ENCODE measurements at places on chromosomes 5 and 9.

DNA sequence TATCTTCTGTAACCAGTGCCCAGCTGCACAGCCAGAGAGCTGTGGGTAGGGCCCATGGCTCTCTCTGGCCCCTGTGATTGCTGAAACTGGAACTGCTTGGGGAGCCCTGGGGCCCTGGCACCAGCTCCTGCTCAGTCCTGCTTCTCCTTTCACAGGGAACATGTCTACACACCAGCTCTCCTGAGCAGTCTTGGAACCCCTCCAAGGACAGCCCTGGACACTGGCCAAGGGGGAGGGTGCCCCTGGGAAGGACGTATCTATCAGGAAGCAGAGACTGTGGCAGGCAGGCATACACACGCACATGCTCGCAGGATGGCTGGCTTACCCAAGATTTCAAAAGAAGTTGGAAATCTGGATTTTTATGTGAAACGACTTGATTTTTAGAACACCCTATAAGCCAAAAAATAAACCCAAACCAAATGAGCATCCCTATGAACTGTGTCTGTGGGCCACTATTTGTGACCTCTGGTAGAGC lies 8.8 kb upstream of the TRAF1 start:
- peak; percentile 84 for DNase-seq

DNA sequence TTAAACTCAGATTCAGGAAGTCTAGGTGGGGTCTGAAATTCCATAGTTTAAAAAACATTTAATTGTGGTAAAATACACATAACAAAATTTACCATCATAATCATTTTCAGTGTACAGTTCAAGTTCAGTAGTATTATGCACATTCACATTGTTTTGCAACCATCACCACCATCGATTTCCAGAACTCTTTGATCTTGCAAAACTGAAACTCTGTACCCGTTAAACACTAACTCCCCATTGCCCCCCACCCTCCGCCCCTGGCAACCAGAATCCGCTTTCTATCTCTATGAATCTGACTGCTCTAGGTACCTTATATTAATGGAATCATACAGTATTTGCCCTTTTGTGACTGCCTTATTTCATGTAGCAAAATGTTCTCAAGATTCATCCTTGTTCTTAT lies 117.5 kb downstream of the CEP120 start:
- DNase-seq: no peak

DNA sequence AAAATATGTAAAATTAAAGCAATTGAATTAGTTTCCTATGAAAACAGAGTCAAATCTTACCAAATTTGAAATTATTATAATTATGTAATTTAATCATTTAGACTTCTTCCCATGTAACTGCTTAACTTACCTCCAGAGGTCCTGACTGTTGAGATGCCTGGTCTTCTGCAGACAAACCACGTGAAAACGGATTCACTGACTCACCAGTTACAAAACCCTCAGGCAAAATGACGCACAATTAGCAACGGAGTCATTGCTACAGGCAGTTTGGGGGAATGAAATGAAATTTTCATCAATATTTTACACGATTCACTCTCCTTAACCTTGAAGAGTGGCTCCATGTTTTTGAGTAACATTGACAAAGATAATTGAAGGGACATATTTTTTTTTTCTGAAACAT lies 460.8 kb downstream of the MTRR start:
- no peak for DNase-seq

GRCh38 chr9:107999890-108000289 lies 510.3 kb upstream of the KLF4 start:
- DNase-seq: no peak

DNA sequence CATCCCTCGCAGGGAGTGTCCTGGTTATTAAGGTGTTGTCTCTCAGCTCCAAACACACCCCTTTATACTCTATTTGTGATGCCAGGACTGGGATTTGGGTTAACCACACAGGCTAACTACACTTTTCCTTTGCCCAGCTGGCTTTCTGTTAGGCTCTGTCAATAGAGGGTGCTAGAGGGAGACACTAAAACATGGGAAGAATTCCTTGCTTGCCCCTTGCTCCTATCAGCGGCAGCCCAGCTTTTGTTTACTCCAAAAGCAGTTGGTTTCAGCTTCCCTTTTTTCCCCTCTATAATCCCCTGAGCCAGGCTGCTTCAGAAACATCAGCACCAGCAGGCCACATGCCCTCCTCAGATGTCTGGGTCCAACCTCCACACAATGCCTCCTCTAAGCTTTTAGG lies 297.1 kb downstream of the KCTD16 start:
- DNase-seq: peak; percentile 68

- DNase-seq: no peak
These were observed 134.8 kb upstream of the ALDH1B1 start for GRCh38 chr9:38257626-38258215.

- DNase-seq: no peak
These were observed 762.1 kb upstream of the PTPRD start for GRCh38 chr9:11374926-11375325.

DNA sequence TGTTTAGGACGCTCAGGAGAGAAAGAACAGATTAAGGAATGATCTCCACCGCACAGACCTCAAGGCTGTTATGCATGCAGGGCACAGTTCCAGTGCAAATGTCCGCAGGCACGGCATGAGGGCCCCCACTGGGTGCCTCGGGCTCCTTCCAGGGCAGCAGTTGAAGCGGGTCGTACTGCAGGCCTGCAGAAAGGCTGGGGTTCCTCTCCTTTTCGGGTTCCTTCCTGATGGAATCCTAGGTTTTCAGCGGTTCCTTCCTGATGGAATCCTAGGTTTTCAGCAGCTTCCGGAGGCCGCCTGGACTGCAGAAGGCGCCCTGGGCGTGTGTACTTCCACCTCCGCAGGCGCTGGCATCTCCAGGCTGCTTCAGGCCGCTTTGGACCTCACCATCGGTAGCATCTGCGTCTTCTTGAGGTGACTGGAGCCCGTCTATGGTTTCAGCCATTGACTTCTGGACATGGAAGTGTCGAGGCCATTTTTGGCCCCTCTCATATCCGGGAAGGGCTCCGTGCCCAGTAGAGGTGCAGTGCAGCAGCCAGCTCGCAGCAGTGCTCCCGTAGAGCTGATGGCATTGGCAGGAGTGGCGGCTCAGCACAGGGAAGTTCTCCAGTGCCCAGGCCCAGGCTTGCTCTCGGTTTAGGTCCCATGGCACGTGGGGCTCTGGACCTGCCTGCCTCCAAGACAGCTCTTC lies 5.6 kb upstream of the MGAT4B start:
- DNase-seq: no peak

GRCh38 chr9:124779368-124780059 lies 2.6 kb downstream of the OLFML2A start:
- DNase-seq: peak; percentile 78

DNA sequence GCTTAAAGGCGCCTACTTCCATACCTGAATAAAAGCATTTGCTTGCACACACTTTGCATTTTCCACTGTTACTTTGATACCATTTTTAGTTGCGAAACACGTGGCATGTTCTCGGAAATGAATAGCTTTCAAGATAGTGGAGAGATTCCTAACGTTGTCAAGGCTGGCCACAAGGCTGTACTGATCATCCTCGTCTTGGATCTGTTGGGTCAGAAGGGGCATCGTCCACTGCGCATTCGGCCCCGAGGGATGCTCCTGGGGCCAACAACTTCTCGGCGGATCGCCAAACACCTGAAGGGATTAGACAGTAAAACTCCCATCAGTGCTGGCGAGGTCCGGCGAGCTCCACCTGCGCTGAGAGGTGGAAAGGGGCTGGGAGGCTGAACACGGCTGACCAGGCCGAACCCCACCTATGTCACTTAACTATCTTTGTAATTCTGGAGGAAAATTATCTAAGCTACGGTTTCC lies 599 bp downstream of the RAD1 start:
- peak; percentile 28 for DNase-seq

DNA sequence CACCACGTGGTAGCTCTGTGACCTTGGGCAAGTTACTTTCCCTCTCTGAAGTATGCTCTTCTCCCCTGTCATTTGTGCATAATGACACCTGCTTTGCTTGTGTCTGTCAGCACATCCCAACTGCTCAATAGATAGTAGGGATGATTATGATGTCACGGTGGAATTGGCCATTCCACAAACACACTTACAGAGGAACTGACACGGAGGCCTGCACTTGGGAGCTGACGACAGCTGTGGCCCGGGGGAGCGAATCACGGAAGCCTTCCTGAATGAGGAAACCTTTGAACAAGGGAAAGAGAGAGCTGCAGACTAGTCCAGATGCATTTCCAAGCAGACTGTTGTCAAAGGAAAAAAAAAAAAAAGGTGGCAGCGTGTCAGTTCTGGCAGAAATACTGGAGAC lies 21.0 kb downstream of the TLX3 start:
- DNase-seq: no peak

- no peak for DNase-seq
These were observed 341.1 kb upstream of the RGMB start for GRCh38 chr5:98432378-98432777.

GRCh38 chr9:132823370-132824145 lies 54.5 kb downstream of the AK8 start:
- DNase-seq: no peak

DNA sequence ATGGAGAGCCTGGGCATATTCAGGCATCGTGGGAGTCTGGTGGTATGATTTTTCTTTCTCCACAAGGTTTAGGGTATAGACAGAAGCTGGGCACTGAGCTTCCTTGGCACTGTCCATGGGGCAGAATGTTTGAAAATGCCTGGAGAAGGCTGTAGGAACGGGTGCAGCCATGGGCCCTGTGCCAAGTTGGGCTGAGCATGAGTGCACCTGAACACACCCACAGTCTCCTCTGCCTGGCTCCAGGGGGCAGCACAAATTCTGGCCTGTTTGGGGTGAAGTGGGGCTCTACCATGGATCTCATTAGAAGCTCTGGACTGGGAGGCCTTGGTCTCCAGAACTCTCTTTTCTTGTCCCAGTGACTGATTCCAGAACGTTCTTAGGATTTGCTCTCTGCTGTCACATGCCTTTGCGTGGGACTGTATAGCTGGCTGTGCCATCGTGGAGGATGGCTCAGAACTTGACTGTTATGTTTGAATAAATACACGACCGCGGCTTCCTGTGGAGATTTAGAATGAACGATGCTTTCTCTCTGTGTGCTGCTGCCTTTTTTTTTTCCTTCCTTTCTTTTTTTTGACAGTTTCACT lies 229.8 kb downstream of the FANCC start:
- peak; percentile 42 for DNase-seq

DNA sequence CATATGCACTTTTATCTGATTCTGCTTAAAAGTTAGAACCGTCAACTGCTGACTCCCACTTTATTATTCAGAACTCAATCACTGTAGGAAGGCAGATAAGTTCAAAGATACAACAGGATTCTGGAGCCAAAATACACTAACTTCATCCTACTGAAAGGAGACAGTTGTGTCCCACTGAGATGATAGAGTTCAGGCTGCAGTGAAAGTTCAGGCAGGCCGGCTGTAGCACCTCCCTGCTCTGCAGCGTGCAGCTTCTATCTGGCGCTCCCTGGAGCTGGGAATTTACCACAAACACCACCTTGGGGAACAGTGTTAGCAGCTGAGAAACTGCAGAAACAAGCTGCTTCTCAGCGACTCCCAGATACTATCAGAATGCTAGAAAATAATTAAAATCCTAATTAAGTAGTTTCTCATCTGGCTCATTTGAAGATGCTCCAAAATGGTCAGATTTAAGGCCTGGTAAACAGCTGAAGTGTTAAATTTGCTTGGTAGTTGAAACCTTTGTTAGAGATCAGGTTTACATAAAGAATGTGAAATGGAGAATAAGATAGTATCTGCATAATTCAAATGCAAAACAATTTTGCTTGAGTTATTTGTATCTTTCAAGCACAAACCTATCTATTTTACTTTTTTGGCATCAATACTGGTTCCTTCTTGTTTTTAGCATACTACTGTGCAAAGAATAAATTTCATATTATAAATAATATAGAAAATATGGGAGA lies 52.3 kb upstream of the CNTLN start:
- DNase-seq: peak; percentile 21
